ENCODE measurements at places on chromosomes 5 and 9. TPM values are rescaled to one million over a fixed set of nuclear protein-coding genes. Genes with fewer than 3 reads are reported as not detected.
A peak's percentile ranks its signal among the peaks of the same experiment; 100 is the strongest.

GRCh38 chr9:3699883-3700282 is 174.1 kb upstream of the RFX3 start:
- no peak for DNase-seq
- H3K27ac ChIP-seq = no peak overlapping the region
- no peak overlapping the region for H3K4me3 ChIP-seq
- no peaks in the 10 kb centered on the region for H3K27me3 ChIP-seq
- H3K36me3 ChIP-seq = no peaks in the 10 kb centered on the region

DNA sequence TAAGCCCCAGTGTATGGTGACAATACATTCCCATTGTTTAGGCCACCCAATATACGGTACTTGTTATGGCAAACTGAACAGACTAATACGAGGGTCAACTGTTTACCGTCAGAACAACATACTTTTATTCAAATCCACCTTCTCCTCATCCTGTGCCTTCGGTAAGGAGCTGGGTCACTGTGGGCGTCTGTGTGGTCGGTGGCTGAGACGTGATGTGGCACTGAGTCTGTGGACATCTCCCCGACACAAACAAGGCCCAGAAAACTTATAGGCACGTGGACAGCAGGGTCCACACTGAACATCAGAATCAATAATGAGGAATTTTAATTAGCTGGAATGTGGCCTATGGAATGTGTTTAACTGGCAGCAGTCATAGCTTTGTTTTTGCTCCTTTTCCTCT is 154.3 kb upstream of the IRX2 start:
- H3K36me3 ChIP-seq = no peaks in the 10 kb centered on the region
- H3K4me3 ChIP-seq = no peak overlapping the region
- H3K4me1 ChIP-seq = no peaks in the 10 kb centered on the region
- H3K27ac ChIP-seq = no peak overlapping the region
- DNase-seq = no peak
- no peaks in the 10 kb centered on the region for H3K27me3 ChIP-seq

- peak; percentile 11 for DNase-seq
- no peaks in the 10 kb centered on the region for H3K4me1 ChIP-seq
- H3K27ac ChIP-seq = no peak overlapping the region
- no peaks in the 10 kb centered on the region for H3K27me3 ChIP-seq
These were observed 500.0 kb downstream of the DIRAS2 start for GRCh38 chr9:90142580-90142979.

GRCh38 chr9:5419987-5420386 is 17.7 kb downstream of the PLGRKT start:
- H3K27ac ChIP-seq = no peak overlapping the region
- no peak for DNase-seq
- H3K4me1 ChIP-seq = no peaks in the 10 kb centered on the region

GRCh38 chr5:55691265-55692105 is 20.6 kb downstream of the SLC38A9 start:
- H3K4me3 ChIP-seq = no peak overlapping the region
- no peak overlapping the region for H3K27ac ChIP-seq
- no peaks in the 10 kb centered on the region for H3K4me1 ChIP-seq
- H3K27me3 ChIP-seq = no peaks in the 10 kb centered on the region
- peak; percentile 10 for DNase-seq

Gene WDR70
- 15.5 TPM for polyA plus RNA-seq

DNA sequence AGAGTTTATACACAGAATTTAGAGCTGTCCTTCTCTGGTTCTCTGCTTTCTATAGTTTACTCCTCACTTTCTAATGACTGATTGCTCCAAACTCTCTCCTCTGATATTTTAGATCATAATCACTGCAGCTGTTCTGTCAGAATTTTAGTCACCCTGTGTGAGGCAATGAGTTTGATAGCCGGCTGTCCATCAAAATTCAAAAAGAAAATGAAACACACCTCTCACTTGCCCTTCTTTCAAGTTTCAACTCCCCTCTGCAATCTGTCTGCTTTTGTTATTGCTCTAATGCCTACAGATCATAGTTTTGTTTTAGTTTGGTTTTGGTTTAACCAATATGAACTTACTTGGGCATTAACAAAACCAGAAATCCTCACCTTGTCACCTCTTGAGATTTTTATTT is 23.3 kb upstream of the ABLIM3 start:
- H3K27ac ChIP-seq = no peak overlapping the region
- H3K4me3 ChIP-seq = no peak overlapping the region
- H3K36me3 ChIP-seq = no peaks in the 10 kb centered on the region
- DNase-seq = no peak
